ENCODE measurements at places on chromosomes 5 and 9.
A peak's percentile ranks its signal among the peaks of the same experiment; 100 is the strongest.

- peak; percentile 15 for DNase-seq
These were observed 167.8 kb downstream of the MAN2A1 start for GRCh38 chr5:109857405-109858031.

GRCh38 chr9:136581614-136582447 lies 36.0 kb upstream of the NOTCH1 start:
- no peak for DNase-seq

GRCh38 chr9:111525056-111525977 lies at the start of gene ZNF483:
ZNF483 (plus strand) TSS chr9:111525179; CDS start chr9:111527396, 2,217 bp downstream.
- DNase-seq: peak; percentile 76

DNA sequence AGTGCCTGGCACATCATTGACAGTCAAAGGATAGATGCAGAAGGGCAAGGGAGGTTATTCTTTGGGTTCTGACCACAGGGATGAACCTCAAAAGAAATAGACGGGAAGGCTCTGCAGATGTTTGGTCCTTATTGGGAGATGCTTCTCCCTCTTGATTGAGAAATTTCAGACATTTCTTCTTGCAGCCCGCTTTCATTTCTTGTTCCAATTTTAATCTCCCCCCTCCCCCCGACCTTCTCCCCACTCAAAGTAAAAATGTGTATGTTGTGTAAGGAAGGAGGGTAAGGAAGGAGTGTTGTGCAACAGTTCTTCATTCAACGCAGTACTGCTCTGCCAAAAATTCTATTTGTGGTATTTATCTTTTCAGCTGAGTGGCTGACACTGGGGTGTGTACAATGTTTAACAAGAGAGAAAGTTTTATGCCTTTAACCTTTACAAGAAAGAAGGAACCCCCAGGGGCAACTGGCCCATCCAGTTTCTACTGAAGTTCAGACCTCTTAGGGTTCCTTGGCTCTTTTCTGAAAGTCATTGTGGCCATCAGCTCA lies 46.3 kb upstream of the TNFSF15 start:
- DNase-seq: no peak

- peak; percentile 23 for DNase-seq
These were observed 77.9 kb downstream of the HMCN2 start for GRCh38 chr9:130343445-130343918.

DNA sequence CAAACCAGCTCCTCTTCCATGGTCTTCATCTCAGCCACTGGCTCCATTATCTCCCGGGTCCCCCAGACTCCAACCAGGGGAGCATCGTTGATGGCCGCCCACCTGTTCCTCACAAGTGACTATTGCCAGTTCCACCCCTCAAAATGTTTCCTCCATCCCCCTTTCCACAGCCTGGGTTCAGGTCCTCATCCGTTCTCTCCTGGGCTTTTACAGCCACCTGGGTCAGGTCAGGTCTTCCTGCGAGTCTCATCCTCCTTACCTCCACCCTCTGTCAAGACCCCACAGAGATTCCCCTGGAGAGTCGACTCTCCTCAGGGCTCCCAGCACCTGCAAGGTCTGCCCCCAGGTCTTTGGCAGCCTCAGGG lies 133.2 kb downstream of the PAX5 start:
- no peak for DNase-seq

DNA sequence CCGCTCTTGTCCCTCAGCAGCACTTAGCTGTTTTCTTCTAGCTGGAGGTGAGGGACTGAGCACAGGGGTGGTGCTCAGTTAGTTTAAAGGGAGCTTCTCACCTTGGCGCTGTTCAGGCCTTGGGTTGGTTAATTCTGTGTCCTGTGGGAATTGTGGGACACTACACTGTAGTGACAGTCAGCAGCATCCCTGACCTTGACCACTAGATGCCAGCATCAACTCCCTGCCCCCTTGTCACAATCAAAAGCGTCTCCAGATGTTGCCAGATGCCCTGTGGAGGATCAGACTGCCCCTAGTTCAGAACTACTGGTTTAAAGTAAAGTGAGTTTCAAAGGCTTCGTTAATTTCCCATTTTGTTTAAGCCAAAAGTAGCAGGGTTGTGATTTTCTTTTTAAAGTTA lies 65.5 kb upstream of the DMRT3 start:
- no peak for DNase-seq

DNA sequence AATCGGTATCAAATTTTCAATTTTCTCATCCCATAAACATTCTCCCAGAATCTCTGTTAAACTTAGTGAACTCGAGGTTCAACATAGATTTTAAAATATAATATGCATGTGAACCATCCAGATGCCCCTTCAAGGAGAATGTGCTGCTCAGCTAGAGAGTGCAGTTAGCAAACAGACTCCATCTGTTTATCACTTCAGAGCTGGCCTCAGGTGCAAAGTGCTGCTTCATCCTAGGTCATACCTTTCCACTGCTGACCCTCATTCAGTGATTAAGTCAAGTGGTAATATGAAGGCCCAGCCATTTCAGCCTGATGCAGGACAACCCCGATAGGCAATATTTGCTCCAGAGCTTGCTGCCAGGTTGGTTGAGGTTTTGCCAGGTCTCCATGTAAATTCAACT lies 339.0 kb upstream of the POU5F2 start:
- no peak for DNase-seq

- DNase-seq: no peak
These were observed 2.5 kb downstream of the PMPCA start for GRCh38 chr9:136412962-136413361.

- DNase-seq: no peak
These were observed at the start of gene ANXA1 for GRCh38 chr9:73151653-73152542. ANXA1 (plus strand) TSS chr9:73151865; CDS start chr9:73158536, 6,671 bp downstream.

DNA sequence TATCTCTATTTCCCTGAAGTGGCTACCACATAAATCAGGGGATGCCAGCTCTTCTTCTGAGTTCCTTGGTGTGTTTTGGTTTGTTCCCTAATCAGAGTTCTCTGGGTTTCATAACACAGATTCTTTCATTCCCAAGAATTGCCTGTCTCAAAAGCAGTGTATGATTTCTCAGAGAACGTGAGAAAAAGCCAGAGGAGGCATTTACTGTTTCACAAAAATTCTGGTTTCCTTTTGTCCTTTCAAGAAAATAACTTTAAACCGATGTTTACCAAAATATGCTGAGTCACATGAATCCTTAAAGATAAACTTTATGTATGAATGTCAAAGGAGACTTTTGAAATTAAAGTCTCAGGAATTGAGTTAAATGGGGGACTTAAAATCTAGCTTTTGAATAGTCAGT lies 314.3 kb downstream of the EBF1 start:
- no peak for DNase-seq

GRCh38 chr5:99636663-99637062 lies 707.9 kb upstream of the CHD1 start:
- DNase-seq: no peak

DNA sequence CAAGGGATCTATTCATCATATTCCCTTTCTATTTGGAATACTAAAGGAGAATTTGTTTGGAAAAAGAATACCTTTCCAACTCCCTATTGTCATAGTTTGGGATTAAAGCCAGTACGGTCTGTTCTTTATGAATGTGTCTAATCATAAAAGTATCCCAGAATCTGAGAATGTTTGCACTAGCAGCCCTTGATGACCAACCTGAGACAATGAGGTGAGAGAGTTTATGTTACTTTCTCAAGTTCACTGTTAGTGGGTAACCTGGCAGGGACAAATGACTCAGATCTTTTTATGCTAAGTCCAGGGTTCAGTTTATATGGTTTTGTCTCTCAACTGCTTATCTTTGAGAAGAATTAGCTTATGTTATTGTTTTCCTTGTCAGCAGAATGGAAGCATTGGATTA lies 25.3 kb upstream of the TLR4 start:
- DNase-seq: no peak

- DNase-seq: no peak
These were observed 27.2 kb downstream of the SLC35A4 start for GRCh38 chr5:140591747-140592372.

GRCh38 chr9:83583151-83584014 lies 39.6 kb upstream of the IDNK start:
- DNase-seq: peak; percentile 7

GRCh38 chr5:166750376-166750775 lies 1541.1 kb upstream of the WWC1 start:
- DNase-seq: no peak

- DNase-seq: no peak
These were observed 82.3 kb upstream of the TLE4 start for GRCh38 chr9:79489261-79490000.

DNA sequence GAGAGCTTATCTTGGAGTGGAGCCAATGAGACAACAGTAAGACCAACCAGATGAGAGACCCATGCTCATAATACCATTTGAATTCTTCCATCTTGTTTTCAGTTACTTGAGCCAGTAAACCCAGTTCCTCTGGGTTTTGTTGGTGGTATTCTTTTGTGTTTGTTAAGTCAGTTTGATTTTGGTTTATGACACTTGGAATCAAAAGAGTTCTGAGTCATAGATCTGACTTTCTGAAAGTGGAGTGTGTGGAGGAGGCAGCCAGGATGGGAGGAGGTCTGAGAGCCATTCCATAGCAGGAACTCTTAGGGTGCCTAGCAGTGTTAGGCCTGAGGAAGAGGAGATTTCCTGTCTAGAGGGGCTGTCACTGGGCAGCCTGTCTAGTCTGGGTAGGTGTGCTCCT lies 24.6 kb upstream of the PANK3 start:
- no peak for DNase-seq

DNA sequence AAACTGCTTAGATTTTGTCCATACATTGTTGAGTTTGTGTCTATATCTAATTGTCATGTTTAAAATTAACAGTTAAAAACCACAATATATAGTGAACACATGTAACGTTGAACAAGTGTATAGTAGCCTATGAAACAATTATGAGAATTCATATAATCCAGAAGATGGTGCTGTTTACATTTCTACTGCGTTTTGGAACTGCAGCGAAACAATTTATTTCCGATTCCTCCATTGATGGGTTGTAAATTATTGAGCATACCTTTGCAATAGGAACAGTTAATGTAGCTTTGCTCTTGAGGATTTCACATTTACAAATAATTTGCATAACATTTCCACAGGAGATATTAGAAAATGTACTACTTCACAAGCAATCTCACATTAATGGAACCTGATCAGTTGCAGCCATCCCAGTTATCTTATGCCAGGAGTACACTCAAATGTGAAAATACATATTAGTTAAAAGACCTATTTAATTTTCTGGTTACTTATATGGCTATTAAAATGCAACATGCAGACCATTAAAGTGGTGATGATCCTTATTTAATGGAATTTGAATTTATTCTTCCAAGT lies 411.8 kb downstream of the CDH10 start:
- no peak for DNase-seq

DNA sequence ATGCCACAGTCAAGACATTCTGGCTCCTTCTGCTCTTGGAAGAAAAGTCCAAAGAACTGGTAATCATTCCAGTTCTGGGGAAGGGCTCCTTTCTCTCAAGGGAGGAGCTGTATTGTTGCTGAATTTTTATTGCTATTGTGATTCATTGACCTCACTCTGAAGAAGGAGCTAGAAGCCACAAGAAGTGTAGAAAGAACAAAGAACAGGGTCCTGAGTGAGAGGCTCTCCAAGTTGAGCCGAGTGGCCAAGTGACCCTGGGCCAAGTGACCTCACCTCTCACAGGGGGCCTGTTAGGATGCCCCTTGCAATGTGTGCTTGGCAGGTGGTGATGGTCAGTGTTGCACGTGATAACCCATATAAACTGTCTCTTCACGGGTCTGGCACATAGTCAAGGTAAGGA lies 173.3 kb downstream of the FGF18 start:
- DNase-seq: no peak

DNA sequence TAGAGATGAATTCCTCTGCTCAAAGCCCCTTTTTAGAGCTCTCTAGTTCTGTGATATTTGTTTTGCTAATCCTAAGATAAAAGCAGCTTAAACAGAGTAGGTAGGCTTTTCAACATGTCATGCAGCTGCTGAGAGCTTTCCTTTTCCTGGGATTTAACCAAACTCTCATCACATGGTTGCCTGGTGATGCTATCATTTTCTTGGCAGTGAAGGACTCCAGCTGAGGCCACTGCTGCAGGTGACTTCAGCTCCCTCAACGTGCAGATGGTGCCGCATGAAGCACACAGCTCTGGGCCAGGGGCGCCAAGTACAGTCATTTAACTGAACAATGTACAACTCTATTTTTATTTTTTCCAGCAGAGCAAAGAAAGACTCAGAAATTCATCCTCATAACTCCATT lies 42.2 kb downstream of the SECISBP2 start:
- no peak for DNase-seq

- DNase-seq: no peak
These were observed 16.5 kb downstream of the BHMT2 start for GRCh38 chr5:79086116-79086515.

- no peak for DNase-seq
These were observed 112.3 kb upstream of the WWC1 start for GRCh38 chr5:168179192-168179593.

GRCh38 chr9:14215614-14216013 lies 98.3 kb downstream of the NFIB start:
- no peak for DNase-seq

DNA sequence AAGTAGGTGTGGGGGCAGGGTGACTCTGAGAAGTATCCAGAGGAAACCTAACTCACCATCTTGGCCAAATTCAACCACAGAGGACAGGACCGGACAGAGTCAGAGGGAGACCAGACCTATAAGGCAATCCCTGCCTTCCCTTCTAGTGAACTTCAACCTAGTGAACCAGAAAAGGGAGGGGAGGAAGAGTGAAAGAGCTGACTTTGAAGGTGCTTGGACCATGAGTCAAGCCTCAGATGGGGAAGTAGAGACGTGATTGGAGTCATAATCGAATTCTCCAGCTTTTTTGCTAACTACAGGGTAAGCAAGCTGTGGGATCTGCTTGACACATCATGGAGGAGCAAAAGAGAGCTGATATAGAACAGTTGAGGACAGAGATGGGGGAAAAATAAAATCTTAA lies 18.8 kb upstream of the KIF2A start:
- DNase-seq: no peak

DNA sequence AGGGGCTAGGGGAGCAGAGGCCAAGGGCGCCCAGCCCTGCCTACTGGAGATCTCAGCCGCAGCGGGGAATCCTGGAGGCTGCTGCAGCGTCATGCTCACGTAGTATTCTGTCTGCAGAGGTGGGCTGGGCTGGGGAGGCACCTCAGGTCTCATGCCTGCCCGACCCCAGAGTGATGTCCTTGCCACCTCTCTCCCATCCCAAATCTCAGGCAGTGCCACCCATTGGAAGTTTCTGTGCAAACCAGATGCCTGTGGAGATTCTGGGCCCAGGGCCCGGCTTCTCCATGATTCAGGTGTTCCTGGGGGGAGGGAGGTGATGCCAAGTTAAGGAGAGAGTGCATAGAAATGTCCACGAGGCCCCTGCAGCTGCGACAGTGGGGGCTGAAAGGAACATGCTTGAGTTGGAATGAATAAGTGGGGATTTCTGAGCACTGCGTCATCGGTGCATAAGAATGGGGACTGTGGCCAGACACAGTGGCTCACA lies 72.0 kb downstream of the ANKRD33B start:
- DNase-seq: no peak

- DNase-seq: no peak
These were observed 4.5 kb downstream of the RCL1 start for GRCh38 chr9:4796988-4797853.

DNA sequence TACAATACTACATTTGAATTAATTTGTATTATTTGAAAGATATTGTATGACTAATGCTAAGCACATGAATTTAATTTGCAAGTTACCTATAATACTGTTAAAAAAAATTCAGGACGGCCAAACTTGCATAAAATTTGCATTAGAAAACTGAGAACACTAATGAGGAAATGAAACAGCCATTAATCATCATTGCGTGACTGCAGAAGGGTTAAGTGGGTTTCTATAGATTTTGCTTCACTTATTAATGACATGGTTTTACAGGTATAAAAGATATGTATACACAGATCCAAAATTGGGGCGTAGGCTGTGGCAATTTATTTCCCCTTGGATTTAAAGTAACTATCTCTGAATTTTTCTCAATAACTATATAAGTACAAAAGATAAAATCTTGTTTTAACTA lies 882.6 kb downstream of the PTPRD start:
- no peak for DNase-seq

- DNase-seq: no peak
These were observed 18.0 kb downstream of the NNT start for GRCh38 chr5:43620944-43621505.

Measured in activated CD4-positive, alpha-beta T cell treated with anti-CD3 and anti-CD28 coated beads for 4 hours (primary cell).